ENCODE measurements at places on chromosomes 4 and X.

DNA sequence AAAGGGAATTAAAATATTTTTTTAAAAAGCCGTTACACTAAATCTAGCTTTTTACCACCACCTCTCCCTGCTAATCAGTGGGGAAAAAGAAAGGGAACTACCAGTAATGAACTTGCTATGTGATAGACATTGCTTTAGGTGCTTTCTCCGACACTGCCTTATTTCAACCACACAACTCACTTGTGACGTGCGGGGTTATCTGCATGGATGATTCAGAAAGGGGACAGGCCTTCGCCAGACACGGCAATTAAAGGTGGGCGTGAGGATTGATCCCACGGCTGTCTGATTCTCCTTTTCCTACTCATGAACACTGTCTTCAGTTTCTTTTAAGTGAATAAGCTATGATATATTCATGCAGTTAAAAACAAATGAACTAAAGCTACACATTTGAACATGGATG lies 882 bp upstream of the CXCR3 start:
- DNase-seq = no peak

DNA sequence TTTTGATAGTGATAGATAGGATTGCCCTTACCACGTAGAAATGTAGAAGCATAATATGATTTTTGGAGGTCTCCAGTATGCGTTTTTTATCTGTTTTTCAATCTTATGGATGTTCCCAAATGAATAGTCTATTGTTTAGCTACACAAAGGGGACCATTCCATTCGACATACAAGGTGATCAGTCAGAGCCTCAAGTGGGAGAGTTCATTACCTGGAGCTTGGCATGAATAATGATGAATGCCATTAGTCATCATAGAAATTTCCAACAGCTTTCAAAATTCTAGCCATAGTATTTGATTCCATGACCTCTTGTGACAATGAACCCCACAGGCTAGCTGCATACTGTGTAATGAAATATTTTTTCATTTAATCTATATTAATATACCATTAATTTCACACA lies 123.6 kb downstream of the PDHA2 start:
- DNase-seq = no peak

- no peak for DNase-seq
These were observed 33.3 kb upstream of the SULT1B1 start for GRCh38 chr4:69793732-69794131.

GRCh38 chr4:174764105-174764729 lies 64.8 kb downstream of the GLRA3 start:
- DNase-seq = peak; percentile 21

- no peak for DNase-seq
These were observed 934 bp downstream of the PDHA1 start for GRCh38 chrX:19344661-19345060.

- DNase-seq = no peak
These were observed 192.0 kb upstream of the ETNPPL start for GRCh38 chr4:108954880-108955279.

- DNase-seq = no peak
These were observed 9.5 kb downstream of the CSTF2 start for GRCh38 chrX:100829730-100830129.

DNA sequence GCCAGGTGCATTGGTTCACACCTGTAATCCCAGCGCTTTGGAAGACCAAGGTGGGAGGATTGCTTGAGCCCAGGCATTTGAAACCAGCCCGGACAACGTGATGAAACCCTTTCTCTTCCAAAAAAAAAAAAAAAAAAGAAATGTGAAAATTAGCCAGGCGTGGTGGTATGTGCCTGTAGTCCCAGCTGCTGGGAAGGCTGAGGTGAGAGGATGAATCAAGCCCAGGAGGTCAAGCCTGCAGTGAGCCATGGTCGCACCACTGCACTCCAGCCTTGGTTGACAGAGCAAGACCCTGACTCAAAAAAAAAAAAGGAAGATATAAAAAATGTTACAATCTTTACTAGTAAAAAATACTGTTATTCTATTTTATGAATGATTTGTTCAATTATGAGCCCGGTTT lies 5.9 kb downstream of the FAM199X start:
- no peak for DNase-seq

DNA sequence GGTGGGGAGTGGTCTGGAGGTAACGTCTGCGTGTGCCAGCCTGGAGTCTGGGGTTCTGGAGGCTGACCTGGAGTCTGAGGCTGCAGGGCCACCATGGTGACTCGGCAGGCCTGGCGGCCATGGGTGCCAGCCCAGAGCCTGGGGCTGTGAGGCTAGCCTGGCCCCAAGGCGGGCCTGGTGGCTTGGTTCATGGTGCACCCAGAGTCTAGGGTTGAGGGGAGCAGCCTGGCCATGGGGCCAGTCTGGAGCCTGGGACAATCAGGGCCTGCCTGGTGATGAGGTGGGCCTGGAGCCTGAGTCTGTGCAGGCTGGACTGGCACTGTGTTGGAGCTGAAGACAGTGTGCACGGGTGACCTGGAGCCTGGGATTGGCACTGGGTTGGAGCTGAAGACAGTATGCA lies 64.9 kb downstream of the CXorf49B start:
- no peak for DNase-seq

- DNase-seq = no peak
These were observed 197.1 kb downstream of the RASL11B start for GRCh38 chr4:53059256-53059655.

DNA sequence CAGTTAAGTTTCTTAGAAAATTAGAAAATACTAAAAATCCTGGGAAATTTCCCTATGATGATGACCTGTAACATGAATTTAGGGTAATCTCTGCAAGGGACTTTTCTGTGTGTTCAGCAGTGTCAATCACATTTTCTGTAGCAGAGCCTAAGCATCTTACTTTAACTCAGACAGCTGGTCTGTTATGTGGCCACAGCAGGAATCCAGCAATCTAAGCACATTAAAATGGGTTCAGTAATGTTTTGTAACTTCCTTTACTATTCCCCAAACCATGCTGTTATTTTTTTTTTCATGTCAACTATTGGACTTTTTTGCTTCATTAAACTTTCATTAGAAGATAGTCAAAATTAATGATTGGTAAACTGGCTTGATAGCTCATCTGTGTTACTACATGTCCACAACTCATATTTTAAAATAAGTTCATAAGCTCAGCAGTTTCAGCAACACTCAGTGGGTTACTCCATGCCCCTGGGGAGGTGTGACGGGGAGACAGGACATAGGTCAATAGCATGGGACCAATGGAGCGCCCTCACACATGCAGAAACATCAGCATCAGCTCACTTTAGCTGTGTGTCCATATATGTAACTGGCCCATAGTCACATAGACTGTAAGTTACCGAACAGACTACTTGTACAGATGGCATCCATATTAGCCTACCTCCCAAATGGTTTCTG lies 168.0 kb upstream of the PACRGL start:
- no peak for DNase-seq

DNA sequence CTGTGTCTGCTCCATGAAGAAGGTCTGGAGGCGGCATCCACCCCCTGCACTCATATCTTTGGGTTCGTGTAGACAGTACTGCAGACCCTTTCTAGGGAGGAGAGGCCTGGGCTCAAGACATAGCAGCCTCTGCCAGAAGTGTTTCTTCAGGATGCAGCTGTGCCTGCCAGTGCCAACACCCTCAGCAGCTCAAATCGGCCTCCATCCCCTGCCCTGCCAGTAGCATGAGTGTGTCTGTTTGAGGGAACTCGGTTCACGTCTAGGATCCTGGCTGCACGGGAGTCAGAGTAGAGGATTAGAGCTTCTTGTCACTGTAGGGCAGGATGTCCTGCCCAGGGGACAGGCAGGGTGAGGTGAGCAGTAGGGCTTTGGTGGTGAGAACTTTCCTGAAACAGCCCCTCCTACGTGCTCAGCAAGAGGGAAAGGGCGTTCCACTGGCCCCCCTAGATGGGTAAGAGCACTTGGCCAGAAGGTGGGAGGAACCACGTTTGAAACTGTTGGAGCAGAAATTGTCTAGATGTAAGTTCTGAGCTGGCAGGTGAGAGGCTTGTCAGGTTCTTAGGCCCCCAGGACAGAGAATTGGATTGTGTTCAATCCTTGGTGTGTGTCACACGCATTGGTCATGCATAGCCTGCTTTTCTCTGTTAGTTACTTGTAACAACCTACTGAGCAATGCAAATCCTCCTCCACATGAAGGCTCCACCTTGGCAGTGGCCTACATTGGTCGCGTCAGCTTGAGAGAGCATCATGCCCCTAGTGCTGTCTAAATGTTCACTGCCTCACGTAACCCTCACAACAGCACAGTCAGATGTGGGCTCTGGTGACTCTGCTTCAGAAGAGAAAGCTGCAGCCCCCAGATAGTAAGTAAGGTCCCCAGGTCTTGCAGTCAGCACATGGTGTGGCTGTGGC lies 25.8 kb upstream of the FAM193A start:
- no peak for DNase-seq

DNA sequence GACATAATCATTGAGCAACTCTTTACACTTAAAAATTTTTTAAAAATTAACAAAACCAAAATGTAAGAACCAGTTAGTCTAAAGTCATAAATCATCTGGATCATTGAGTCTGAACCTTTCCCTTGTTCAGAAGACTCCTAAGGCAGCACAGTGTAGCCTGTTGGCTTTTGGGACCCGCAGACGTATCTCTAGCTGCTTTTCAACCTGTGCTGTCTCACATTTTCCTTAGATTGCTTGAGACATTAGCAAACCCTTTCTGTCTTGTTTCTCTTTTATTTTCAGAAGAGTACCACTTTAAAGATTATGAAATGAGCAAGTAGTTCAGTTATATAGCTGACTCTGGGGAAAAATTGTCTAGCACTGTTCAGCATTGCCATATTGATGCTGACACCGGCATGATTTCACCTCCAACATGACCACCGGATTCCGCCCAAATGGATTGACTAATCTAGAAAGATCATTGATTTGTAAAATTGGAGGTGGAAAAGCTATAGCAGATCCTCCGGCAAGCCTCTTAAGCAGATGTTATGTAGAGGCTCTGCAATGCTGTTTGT lies 8.9 kb downstream of the TCEANC start:
- DNase-seq = no peak

GRCh38 chrX:129984111-129984958 lies 1.9 kb downstream of the BCORL1 start:
- DNase-seq = no peak

- DNase-seq = no peak
These were observed 1.8 kb upstream of the NAA15 start for GRCh38 chr4:139299536-139299935.

GRCh38 chr4:184472614-184473498 lies 1.5 kb downstream of the IRF2 start:
- peak; percentile 83 for DNase-seq

GRCh38 chr4:24559889-24560288 lies 24.5 kb downstream of the DHX15 start:
- DNase-seq = no peak

DNA sequence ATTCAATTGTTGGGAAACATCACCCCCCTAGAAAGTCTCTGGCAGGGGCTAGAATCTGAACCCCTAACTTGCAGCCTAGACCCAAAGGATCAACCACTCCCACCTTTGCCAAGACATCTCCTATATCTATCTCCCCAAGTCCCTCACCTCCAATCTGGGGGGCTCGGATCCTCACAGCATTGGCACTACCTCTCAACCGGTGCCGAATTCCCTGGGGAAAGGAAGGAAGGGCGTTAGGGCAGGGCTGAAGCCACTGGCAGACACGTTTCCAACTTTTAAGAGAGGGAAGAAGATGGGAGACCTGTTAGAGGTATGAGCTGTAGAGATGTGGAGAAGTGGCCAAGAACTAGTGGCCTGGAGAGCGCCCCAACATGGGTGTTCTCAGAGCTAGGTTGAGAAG lies 2.7 kb downstream of the TIMM17B start:
- DNase-seq = no peak

DNA sequence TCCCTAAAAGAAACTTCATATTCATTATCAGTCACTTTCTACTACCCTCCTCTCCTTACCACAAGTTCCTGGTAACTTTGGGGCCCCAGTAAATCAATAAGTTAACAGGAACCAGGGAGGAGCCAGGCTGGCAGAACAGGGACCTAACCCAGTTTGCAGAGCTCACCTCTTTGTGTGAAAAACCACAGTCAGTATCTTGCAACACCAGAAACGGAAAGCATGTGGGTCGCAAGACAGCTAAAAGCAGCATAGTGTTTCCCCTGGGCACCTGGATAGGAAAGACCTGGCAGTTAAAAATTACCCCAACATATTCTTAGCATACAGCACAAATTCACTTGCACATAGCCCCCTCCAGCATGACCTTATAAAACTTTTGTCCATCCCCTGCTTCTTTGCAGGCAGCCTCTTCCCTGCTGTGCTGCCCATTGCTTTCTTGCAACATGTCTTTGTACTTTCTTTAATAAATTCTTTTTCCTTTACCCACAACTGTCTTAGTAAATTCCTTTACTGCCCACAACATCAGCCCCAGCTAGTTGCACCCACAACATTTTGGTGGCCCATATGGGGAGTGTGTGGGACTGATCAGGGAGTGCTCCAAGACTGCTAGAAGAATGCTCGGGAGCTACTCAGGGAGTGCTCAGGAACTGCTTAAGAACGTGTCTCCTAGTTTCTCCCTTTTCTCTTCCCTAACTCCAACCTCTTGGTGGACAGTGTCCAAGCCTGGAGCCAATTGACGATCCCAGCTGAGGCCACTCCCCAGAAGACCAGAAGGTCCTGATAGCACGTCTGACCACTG lies 83.4 kb downstream of the MSN start:
- DNase-seq = no peak

DNA sequence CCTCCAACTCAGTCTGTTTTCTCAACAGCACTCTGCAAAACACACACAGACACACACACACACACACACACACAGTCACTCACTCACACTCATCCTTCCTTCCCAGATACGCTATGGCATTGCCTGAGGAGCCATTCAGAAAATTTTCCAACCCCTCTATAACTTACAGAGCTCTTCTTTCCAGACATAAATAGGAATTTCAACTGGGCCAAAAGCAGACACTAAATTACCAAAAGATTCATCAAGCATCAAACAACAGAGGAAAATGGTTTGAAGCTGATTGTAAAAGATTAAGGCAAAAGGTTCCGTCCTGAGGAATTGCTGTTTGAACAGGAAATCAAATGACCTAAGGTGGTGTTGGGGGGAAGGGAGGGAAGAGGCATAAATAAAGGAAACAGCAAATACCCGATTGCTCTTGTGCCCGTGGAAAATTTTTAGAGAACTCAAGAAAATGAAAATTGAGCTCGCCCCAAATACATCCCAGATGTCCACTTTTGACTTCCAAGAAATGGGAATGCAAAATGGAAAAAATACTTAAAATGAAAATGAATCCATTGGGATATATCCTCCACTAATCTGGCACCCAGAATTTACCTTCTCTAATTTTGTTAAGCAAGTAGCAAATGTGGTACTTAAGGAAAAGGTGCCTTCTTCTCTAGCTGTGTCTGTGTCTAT lies 183.6 kb downstream of the QDPR start:
- no peak for DNase-seq

- no peak for DNase-seq
These were observed 10.0 kb downstream of the SAT1 start for GRCh38 chrX:23792861-23793553.

Data from AG08395 (cell line).